ENCODE measurements at places on chromosomes 13 and 19.

DNA sequence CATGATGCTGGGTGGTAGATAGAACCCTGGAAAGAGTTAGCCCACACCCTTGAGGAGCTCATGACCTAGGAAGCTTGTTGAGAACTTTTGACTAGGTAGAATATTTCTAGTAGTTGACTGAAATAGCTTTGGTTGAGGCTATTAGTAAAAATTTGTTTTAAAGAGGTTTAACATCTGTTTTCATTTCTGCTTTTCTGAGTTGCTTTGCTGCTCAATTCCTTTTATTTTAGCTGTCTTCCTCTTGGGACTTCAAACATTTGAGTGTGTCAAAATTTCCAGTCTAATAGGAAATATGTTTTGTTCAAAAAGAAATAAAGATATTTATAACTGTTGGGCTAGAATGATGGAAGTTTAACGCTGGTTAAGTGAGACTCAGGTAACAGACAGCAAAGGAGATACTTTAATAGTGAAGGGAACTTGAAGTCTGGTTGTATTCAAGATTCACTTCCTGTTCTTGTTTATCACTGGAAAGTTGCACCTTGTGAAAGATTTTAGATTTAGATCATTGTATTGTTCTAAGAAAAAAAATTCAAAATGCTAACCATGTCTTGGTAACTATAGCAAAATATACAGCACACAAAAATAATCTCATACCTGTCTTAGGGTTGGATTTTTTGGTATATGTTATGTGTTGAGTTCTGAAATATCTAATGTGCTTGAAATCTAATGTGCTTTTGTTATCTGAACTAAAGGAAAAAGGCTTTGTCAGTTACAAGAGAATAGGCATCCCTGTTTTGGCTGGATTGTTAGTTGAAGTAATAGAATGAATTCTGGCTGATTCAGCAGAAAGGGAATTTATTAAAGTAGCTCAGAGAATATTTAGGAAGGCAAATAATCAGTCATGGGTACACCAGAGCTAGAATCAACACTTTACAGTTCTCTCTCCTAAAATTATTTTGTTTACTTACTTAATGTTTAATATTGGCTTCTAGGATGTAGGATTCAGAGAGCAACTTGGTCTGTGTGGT lies 24.4 kb upstream of the GPR18 start:
- no peak for DNase-seq

GRCh38 chr19:15107061-15108010 lies at the start of gene SYDE1:
SYDE1 (plus strand) TSS chr19:15107401; CDS start chr19:15107434, 33 bp downstream.
- DNase-seq = no peak

- no peak for DNase-seq
These were observed 12.2 kb upstream of the SPACA7 start for GRCh38 chr13:112363867-112364528.

DNA sequence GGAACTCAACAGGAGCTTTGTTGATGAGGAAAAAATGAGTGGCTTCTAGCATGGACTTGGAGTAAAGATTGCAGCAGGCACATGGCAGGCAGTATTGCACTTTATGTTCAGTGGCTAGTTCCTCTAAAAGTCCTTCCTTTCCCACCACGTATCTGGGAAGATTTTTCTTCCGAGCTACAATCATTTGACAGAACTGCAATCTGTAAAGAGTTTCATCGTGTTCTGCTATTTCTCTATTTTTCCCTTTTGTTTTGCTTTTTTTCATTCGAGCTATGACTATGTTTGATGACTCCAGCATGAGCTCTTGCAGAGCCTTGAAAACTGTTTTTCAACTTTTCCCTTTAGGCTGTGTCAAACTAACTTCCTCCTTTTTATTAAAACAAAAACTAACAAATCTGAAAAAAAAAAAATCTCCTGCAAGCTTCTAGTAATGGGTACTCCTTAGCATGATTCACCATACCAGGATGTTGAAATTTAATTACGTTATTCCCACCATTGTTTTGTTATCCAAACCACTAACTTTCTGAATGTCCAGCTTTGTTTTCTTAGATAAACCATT lies 12.3 kb downstream of the CLDN10 start:
- DNase-seq = no peak

DNA sequence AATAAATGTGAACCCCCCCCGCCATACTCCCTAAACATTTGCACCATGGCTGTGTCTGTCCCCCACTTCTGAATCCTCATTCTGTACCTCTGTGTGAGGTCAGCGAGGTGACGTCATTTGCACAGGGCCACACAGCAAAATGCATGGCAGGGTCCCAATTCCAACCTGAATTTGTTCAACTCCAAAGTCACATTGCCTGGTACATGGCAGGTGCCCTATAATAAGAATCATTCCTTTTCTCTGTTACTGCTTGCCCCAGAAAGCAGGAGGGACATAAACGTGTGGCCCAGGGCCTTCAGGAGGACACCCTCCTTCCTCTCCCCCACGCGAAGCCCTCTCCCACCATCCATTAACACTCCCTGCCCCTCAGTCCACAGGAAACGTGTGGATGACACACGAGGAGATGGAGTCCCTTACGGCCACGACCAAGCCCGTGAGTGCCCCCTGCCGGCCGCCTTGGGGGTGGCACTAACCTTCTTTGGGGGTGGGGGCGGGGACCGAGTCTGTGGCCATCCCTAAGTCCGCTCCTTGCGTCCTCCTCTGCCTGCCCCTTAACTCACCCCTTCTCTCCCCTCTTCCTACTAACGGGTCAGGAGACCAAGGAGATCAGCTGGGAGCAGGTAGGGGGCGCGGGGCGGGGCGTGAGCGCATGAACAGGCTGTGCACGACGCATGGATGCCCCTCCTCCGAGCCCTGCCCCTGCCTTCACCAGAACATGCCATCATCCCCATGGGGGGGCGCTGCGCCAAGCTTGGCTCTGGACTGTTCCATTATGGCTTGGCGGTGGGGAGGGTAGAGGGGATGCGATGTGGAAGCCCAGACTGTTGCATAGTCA lies 9.4 kb downstream of the HRC start:
- no peak for DNase-seq

GRCh38 chr19:29685326-29685725 lies 20.1 kb downstream of the PLEKHF1 start:
- DNase-seq = no peak

All from NCI-H2107 (cell line).